ENCODE measurements at places on chromosomes 12 and 14. TPM values are rescaled to one million over a fixed set of nuclear protein-coding genes. Genes with fewer than 3 reads are reported as not detected.

The HOXC13 gene
- not detected for total RNA-seq

- DNase-seq: peak; percentile 30
Measured at GRCh38 chr12:26845984-26846383, 13.0 kb upstream of the ITPR2 start.

GRCh38 chr12:95942101-95942523, 302 bp downstream of the CCDC38 start:
- DNase-seq: no peak

DNA sequence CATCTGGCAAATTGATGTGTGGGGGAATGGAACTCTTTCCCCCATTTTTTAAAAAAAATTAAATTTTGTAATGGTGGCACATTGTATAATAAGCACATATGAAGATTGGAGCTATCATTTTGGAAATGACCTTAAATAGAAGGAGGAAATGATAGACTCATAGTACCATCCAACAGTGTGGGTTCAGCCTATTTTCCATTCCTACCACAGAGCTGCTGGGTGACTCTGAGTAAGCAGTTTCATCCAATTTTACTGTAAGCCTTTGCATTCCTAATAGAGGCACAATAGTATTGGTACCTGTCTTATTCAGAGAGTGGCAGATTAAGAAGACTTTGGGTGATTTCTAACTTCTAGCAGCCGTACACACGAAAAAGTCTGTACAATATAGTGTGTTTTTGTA, 304.5 kb downstream of the RAD51B start:
- no peak for DNase-seq

GRCh38 chr12:11577658-11578260, 71.7 kb upstream of the ETV6 start:
- DNase-seq: no peak

GRCh38 chr14:23130871-23131270, 11.8 kb upstream of the CEBPE start:
- DNase-seq: peak; percentile 61

All from uterus (tissue), 4 donors.